Progenitor cell of endocrine pancreas (in vitro differentiated cells): ENCODE measurements at places on chromosomes 4 and X. TPM values are rescaled to one million over a fixed set of nuclear protein-coding genes. Genes with fewer than 3 reads are reported as not detected.

Gene NEUROG2
- total RNA-seq, result not detected in 2 replicates

Gene FMR1NB
- not detected in 2 replicates for total RNA-seq

Gene LUZP4
- not detected in 2 replicates for total RNA-seq

Gene GAGE2A
- total RNA-seq, result not detected in 2 replicates

DNA sequence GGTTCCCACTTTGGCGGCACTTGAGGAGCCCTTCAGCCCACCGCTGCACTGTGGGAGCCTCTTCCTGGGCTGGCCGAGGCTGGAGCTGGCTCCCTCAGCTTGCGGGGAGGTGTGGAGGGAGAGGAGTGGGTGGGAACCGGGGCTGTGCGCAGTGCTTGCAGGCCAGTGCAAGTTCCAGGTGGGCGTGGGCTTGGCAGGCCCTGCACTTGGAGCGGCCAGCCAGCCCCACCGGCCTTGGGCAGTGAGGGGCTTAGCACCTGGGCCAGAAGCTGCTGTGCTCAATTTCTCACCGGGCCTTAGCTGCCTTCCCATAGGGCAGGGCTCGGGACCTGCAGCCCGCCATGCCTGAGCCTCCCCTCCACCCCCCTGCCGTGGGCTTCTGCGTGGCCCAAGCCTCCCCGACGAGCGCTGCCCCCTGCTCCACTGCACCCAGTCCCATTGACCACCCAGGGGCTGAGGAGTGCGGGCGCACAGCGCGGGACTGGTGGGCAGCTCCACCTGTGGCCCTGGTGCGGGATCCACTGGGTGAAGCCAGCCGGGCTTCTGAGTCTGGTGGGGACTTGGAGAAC is 474.3 kb downstream of the MID1IP1 start:
- H3K27me3 ChIP-seq, result no peaks in the 10 kb centered on the region
- H3K27ac ChIP-seq, result no peak overlapping the region
- no peaks in the 10 kb centered on the region for H3K4me1 ChIP-seq

DNA sequence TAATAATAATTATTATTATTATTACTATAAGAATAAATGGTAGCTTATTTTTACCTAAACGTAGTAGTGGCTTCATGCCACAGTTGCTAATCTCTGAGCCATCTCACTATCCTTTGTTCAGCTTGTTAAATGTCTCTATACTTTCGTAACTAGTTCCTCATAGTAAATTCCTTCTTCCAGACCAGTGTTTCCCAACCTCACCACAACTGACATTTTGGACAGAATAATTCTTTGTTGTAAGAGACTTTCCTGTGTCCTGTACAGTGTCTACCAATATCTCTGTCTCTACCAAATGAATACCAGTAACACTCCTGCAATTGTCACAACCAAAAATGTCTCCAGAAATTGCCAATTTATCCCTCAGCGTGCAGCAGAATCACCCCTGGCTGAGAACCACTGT is 1040.9 kb downstream of the DMD start:
- H3K27me3 ChIP-seq, result no peaks in the 10 kb centered on the region
- DNase-seq, result no peak
- no peaks in the 10 kb centered on the region for H3K4me1 ChIP-seq
- H3K4me3 ChIP-seq, result no peak overlapping the region
- no peaks in the 10 kb centered on the region for H3K36me3 ChIP-seq

DNA sequence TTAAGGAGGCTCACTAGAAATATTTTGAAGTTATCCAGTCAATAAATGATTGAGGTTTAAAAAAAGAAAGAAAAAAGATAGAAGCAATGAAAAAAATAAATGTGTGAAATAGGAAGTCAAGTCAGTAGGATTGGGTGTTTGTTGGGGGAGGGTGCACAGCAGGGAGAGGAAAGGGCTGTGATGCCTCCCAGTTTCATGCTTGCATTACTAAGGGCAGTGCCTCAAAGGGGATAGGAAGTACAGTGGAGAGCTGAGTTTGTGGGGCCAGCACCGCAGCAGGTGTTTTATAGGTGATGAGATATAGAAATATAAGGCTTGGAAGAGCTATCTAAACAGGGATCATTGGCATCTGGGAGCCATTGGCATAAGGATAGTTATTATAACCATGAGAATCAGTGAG is 919.2 kb downstream of the STIM2 start:
- no peak for DNase-seq
- H3K4me3 ChIP-seq, result no peak overlapping the region
- H3K27ac ChIP-seq, result no peak overlapping the region
- H3K27me3 ChIP-seq, result no peaks in the 10 kb centered on the region

DNA sequence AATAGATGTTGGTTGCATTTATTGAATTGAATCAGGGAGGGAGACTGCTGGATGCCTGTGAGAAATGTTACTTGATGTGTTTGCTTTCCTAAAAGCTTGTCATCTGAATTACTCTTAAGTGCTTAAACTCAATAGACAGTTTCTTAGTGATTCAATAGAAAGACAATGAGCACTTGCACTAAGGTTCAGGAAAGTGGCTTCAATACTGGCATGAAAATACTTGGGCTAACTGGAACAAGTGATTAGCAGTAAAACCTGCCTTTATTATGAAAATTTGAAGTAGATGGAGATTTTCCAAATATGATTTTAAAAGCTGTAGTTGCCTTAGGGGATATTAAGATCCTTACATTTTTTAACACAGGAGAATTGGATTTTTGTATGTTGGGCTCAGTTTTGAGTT is 123.3 kb downstream of the RNF150 start:
- H3K4me3 ChIP-seq, result no peak overlapping the region
- no peak for DNase-seq
- H3K27me3 ChIP-seq, result no peaks in the 10 kb centered on the region
- H3K27ac ChIP-seq, result no peak overlapping the region
- no peaks in the 10 kb centered on the region for H3K36me3 ChIP-seq
- H3K4me1 ChIP-seq, result no peaks in the 10 kb centered on the region

GRCh38 chr4:183610033-183610432 is 49.0 kb downstream of the RWDD4 start:
- no peak overlapping the region for H3K27ac ChIP-seq
- peaks cover 10% of the 10 kb centered on the region for H3K4me1 ChIP-seq
- no peak overlapping the region for H3K4me3 ChIP-seq
- no peaks in the 10 kb centered on the region for H3K27me3 ChIP-seq
- no peak for DNase-seq
- no peaks in the 10 kb centered on the region for H3K36me3 ChIP-seq

DNA sequence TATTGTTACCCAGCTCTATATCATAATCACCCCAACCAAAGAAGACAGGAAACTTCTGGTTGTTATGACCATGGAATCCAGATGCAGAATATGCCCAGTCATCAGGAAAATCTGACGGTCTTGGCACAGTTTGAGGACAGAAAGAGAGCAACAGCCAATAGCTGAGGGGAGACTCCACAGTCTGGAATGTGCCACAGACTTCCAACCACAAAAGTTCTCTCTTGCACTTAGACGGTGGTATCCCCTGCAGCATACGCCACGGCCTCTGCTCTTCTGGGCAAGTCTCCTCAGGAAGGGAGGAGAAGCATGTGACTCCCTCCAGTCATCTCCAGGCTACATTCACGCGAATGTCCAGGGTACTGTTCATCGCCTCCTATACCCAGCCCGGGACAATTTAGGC is 18.4 kb downstream of the ZNF827 start:
- H3K27ac ChIP-seq, result peak overlapping the region; percentile 41
- H3K36me3 ChIP-seq, result peaks cover 14% of the 10 kb centered on the region
- no peak for DNase-seq

GRCh38 chrX:131633285-131633917 is 89.5 kb downstream of the OR13H1 start:
- peak; percentile 55 for DNase-seq
- H3K4me1 ChIP-seq, result no peaks in the 10 kb centered on the region
- H3K36me3 ChIP-seq, result no peaks in the 10 kb centered on the region
- H3K4me3 ChIP-seq, result no peak overlapping the region
- H3K27ac ChIP-seq, result no peak overlapping the region
- peaks cover 9% of the 10 kb centered on the region for H3K27me3 ChIP-seq

DNA sequence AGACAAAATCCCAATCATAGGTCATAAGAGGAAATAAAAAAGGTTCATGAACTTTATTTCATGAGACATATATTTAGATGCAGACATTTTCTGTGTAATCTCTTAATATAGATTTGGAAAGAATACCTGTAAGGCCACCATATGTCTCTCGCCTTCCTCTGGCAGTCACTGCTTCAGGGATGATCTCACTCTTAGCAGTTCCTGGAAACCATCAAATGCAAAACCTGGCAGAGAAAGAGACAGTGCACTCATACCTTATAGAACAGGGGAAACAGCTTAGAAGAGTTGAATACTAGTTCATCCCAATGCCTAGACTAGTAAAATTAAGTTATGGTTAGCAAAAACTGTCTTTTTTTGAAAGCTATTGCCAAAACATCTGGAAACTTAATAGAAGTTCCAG is 243.3 kb downstream of the GASK1B start:
- no peak overlapping the region for H3K27ac ChIP-seq
- H3K4me3 ChIP-seq, result no peak overlapping the region
- no peaks in the 10 kb centered on the region for H3K36me3 ChIP-seq
- H3K27me3 ChIP-seq, result no peaks in the 10 kb centered on the region

DNA sequence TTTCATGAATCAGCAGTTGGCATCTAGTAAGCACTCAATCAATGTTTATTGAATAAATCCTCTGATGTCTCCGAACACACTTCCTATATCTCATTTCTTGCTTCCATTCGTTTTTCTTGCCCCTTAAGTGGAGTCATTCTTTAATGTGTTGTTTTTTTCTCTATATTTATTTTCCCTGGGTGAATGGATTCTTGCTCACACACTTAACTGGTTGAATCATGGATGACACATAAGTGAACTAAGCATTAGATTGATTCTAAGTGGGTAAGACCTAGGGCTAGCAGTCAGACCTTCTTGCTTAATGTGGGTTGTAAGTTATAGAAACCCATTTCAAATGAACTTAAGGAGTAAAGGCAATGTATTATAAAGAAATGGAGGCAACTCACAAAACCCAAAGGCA is 111.1 kb downstream of the RTL3 start:
- no peak overlapping the region for H3K4me3 ChIP-seq
- H3K36me3 ChIP-seq, result no peaks in the 10 kb centered on the region
- no peaks in the 10 kb centered on the region for H3K27me3 ChIP-seq

DNA sequence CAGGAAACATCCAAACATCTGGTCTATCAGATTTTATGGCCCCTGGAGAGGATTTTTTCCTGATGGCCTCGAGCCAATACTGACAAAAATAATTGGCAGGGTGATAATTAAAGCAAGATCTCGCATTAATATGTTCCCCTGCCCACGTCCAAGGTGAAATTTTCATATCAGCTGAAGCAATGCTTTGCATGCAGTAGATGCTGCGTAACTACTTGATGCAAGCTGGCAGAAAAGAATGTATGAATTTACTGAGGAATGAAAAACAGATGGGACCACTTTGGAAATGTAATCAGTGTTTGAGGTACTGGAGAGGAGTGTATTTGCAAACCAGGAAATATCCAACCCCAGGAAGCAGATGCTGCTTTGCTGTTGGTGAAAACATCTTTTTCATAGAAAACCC is 36.8 kb upstream of the REST start:
- H3K27ac ChIP-seq, result no peak overlapping the region
- DNase-seq, result no peak
- H3K4me1 ChIP-seq, result peaks cover 3% of the 10 kb centered on the region
- H3K27me3 ChIP-seq, result no peaks in the 10 kb centered on the region
- H3K4me3 ChIP-seq, result no peak overlapping the region

GRCh38 chrX:152028579-152028978 is 54.1 kb upstream of the GABRE start:
- no peaks in the 10 kb centered on the region for H3K27me3 ChIP-seq
- no peak overlapping the region for H3K4me3 ChIP-seq
- DNase-seq, result no peak
- no peaks in the 10 kb centered on the region for H3K4me1 ChIP-seq
- no peaks in the 10 kb centered on the region for H3K36me3 ChIP-seq

GRCh38 chrX:122133478-122133877 is 1050.6 kb upstream of the GRIA3 start:
- H3K27me3 ChIP-seq, result no peaks in the 10 kb centered on the region
- H3K27ac ChIP-seq, result no peak overlapping the region
- no peaks in the 10 kb centered on the region for H3K36me3 ChIP-seq
- no peaks in the 10 kb centered on the region for H3K4me1 ChIP-seq
- H3K4me3 ChIP-seq, result no peak overlapping the region

DNA sequence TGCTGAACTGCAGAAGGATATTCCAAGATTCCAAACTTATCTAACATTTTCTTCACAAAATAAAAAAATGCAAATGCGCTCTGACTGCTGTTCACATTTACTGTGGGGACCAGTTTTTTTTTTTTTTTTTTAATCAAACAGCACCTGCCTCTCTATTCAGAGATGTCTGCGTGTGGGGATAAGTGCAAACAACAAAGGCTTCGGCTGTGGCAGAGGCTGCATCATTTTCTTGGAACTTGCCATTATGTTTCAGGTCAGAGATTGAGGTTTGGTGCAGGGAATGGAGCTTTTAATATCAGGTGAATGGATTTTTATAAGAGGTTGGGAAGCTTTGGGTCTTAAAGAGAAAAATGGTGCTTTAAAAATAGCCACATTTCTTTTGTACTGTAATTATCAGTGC is 78.2 kb upstream of the TET2 start:
- no peak overlapping the region for H3K4me3 ChIP-seq
- no peaks in the 10 kb centered on the region for H3K4me1 ChIP-seq
- H3K27ac ChIP-seq, result peak overlapping the region; percentile 23
- no peak for DNase-seq
- peaks cover 3% of the 10 kb centered on the region for H3K27me3 ChIP-seq

DNA sequence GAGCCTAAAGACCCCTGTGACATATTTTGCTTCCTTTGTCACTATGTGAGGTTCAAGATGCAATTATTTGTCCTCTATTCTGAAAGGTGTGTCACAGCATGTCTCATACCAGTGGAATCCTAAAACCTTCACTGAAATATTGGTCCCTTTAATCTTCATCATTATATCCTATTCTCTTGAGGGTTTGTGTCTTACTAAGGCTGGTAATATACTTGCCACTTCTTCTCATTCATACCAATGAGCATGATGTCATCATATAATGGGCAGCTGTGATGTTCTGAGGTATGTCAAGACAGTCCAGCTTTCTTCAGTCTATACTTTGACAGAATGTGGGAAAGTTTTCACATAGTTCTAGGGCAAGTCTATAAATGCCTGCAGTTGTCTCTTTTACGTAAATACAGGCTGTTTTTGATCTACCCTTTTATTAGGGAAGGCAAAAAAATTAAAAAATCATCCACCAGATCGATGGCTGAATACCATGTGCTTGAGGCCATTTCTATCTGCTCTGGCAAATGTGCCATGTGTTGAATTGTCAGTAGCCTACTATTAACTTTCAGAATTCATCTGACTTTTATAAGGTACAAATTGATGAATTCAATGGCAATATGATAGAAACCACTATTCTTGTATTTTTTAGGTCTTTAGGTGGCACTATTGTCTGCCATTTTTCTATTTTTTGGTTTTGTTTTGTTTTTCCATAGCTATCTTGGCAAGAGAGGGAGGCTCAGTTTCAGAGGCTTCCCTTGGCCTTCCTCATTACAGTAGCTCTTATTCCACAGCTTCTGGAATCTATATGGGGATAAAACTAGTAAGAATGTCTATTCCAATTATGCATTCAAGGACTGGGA is 209.0 kb downstream of the PPARGC1A start:
- H3K27me3 ChIP-seq, result no peaks in the 10 kb centered on the region
- no peaks in the 10 kb centered on the region for H3K4me1 ChIP-seq
- H3K36me3 ChIP-seq, result no peaks in the 10 kb centered on the region
- no peak overlapping the region for H3K27ac ChIP-seq
